ENCODE measurements at places on chromosomes 2 and 18.

- DNase-seq = no peak
Observed at GRCh38 chr2:380221-380620, 92.3 kb upstream of the ALKAL2 start.

- DNase-seq = no peak
Observed at GRCh38 chr18:57542812-57543427, 43.6 kb downstream of the FECH start.

GRCh38 chr2:121555008-121555407 is 24.3 kb downstream of the RNU4ATAC start:
- no peak for DNase-seq

- no peak for DNase-seq
Observed at GRCh38 chr18:35106845-35107148, 65.6 kb downstream of the MAPRE2 start.

GRCh38 chr2:108910011-108910431 is 79.0 kb downstream of the EDAR start:
- no peak for DNase-seq

- no peak for DNase-seq
Observed at GRCh38 chr2:54677476-54678265, 45.8 kb upstream of the EML6 start.

DNA sequence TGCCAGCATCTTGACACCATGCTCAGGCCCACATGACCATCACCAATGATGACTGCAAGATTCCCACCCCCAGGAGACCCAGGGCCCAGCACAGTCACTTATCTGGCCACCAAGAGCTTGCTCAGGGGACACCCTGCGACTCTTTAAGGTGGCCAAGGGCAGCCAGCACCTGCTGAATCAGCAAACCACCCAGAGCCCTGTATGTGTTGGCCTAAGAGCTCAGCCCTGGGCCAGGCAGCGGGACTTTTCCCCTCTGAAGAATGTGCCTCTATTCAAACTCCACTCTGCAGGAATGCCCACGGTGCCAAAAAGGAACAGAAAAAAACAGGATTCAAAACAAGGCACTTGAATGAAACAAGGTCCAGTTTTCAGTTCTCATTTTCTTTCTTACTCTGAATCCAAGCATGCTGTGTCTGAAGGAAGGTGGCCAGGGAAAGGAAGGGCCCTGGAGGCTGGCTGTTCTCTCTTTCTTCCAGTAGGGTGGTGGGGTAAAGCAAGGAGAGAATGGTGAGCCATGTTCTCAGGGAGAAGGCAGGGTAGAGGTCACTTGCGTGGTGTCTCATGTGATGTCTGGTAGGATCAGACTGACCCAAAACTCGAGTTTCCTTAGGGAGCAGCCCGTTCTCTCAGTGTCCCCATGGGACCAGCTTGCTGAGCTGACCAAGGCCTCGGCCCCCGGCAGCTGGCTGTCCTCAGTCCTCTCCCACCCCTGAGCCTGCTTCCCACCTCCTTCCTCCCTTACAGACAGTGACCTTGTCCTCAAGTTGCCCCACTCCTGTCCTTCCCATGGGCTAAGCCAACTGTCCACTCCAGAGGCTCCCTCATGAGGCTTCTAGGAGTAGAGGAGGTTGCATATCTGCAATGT is 150.0 kb downstream of the RNF152 start:
- DNase-seq = no peak

DNA sequence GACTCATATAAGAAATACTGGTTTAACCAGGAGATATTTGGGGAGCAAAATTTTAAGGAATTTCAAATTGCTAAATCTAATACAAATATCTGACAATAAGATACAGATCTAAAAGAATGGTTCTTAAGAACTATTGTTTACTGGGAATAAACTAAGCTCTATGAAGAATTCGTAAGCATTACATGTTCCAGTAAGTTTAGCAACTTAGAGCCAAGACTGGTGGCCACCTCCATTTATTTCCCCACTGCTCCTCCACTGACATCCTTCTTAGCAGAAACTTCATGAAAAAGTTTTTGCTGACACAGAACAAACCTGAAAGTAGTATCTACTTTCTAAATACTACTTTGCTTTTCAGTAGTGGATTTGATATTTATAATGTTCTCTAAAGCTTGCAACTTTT is 83.0 kb downstream of the ACSL3 start:
- no peak for DNase-seq

- no peak for DNase-seq
Observed at GRCh38 chr2:157093666-157094065, 163.8 kb upstream of the GALNT5 start.

- no peak for DNase-seq
Observed at GRCh38 chr2:150211164-150211631, 276.3 kb downstream of the RND3 start.

Measured in hippocampal formation (tissue), 2 donors.